HepG2 (cell line): ENCODE measurements at places on chromosomes 11 and 22. TPM values are rescaled to one million over a fixed set of nuclear protein-coding genes. Genes with fewer than 3 reads are reported as not detected.
A peak's percentile ranks its signal among the peaks of the same experiment; 100 is the strongest.

The KRTAP5-11 gene
- total RNA-seq = not detected in 2 replicates

The CEND1 gene
- total RNA-seq = not detected in 2 replicates

GRCh38 chr11:1499261-1499890, 12.8 kb upstream of the MOB2 start:
- no peak overlapping the region for H3K4me3 ChIP-seq
- H3K4me1 ChIP-seq = no peaks in the 10 kb centered on the region
- no peak overlapping the region for H3K27ac ChIP-seq
- no peaks in the 10 kb centered on the region; the same call in 2 of the 3 replicates for H3K36me3 ChIP-seq
- no peak for DNase-seq

DNA sequence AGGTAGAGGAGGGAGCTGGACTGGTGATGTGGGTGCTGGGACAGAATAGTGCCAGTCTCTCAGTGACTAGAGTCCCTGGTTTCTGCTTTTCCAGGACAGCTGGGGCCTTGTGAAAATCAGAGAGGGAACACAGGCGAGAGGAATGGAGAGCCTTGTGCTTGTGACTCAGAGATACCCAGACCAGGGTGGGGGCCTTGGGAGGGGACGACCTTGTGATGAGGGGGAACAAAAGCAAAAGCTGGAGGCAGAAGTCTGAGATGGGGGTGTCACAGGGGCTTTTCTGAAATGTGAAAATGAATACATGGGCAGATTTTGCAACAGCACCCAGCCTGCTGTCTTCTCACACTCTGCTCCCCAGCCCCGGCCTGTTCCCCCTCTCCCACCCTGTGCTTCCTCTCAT, 3.4 kb upstream of the NR1H3 start:
- H3K27me3 ChIP-seq = no peaks in the 10 kb centered on the region; the same call in 2 of the 3 replicates
- no peaks in the 10 kb centered on the region for H3K36me3 ChIP-seq
- DNase-seq = no peak
- H3K4me3 ChIP-seq = peak overlapping the region; percentile 40; the same call in 1 of the 2 replicates
- peak overlapping the region; percentile 87 for H3K27ac ChIP-seq
- peaks cover 90% of the 10 kb centered on the region for H3K4me1 ChIP-seq

DNA sequence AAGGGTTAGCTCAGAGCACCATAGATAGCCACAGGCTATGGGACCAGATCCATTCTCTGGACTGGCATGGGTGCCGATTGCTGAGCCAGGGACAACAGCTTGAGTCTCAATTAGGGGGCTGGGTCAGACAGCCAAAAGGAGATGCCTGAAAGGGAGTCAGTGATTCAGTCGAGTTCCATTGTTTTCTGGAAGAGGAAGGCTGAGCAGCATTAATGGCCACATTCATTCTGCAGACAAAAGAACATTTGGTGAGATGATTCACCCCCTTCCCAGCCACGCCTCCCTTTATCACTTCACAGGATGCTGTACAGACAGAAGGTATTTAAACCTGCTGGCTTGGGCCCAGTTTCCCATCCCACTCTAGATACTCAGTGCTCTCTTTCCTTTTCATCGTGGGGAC, 131.9 kb downstream of the ADAMTS15 start:
- no peak overlapping the region for H3K27ac ChIP-seq
- no peaks in the 10 kb centered on the region for H3K4me1 ChIP-seq
- no peaks in the 10 kb centered on the region; the same call in 2 of the 3 replicates for H3K27me3 ChIP-seq
- H3K4me3 ChIP-seq = no peak overlapping the region
- H3K36me3 ChIP-seq = no peaks in the 10 kb centered on the region
- DNase-seq = no peak

The PRR33 gene
- not detected in 2 replicates for total RNA-seq

DNA sequence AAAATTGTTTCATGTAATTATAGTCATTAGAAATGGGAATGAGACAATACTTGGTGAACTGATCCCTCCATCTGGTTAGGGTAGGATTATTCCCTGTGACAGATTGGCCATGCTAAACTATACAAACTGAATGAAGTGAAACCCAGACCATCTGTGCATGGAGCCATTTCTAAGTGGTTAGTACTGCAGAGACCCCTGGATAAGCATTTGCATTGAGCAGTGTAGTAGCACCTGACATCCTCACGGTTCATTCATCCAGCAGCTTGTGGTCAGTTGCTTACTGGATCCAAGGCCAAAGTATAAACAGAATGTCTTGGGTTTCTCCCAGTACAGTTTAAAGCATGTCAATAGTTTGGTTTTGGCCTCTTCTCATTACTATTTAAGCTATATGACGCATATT, 93.8 kb upstream of the ARHGAP42 start:
- no peaks in the 10 kb centered on the region for H3K27me3 ChIP-seq
- H3K36me3 ChIP-seq = no peaks in the 10 kb centered on the region
- H3K27ac ChIP-seq = no peak overlapping the region
- DNase-seq = no peak
- H3K4me1 ChIP-seq = no peaks in the 10 kb centered on the region
- no peak overlapping the region for H3K4me3 ChIP-seq

GRCh38 chr11:69697861-69698260, 6.0 kb downstream of the FGF19 start:
- no peak overlapping the region for H3K27ac ChIP-seq
- no peaks in the 10 kb centered on the region for H3K36me3 ChIP-seq
- peaks cover 34% of the 10 kb centered on the region; the same call in 2 of the 3 replicates for H3K27me3 ChIP-seq
- no peak for DNase-seq
- H3K4me1 ChIP-seq = peaks cover 71% of the 10 kb centered on the region
- H3K4me3 ChIP-seq = no peak overlapping the region

- DNase-seq = no peak
- peaks cover 31% of the 10 kb centered on the region for H3K4me1 ChIP-seq
- H3K27ac ChIP-seq = no peak overlapping the region
- peaks cover 11% of the 10 kb centered on the region for H3K36me3 ChIP-seq
- no peaks in the 10 kb centered on the region for H3K27me3 ChIP-seq
Measured at GRCh38 chr11:3830730-3831129, 10.0 kb downstream of the RHOG start.

DNA sequence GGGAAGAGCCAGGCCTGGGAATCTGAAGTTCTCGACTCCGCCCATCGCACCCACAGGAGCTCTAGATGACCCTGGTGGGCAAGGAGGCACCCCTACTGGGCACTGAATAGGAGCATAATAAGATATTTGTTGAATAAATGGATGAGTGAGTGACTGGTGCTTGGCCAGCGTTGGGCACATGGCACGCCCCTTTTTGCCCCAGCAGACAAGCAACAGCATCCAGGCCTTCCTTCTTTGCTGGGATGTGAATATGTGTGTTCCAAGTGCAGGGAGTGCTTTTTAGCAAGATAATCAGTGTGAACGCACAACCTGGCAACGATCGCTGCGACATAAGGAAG, 443 bp upstream of the CELF1 start:
- no peak for DNase-seq
- no peak overlapping the region for H3K27ac ChIP-seq
- peaks cover 37% of the 10 kb centered on the region for H3K4me1 ChIP-seq
- peak overlapping the region; percentile 55 for H3K4me3 ChIP-seq
- H3K36me3 ChIP-seq = peaks cover under 1% of the 10 kb centered on the region; the same call in 1 of the 3 replicates

DNA sequence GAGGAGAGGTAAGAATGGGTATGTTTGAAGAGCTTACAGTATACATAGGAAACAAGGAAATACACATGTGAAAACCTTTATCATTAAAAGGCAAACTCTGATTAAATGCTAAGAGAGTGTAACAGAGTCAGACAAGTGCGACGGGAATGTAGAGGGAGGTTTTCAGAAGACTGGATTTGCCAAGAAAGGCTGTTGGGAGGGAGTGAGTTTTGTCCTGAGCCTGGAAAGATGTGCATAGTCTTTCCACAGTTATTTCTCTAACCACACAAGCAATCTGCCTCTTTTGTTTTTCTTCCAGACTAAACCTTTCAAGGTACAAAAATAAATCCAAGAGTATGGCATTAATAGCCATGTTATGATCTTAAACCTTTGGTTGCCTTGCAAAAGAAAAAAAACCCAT, 170.9 kb downstream of the KIRREL3 start:
- peaks cover 10% of the 10 kb centered on the region; the same call in 1 of the 3 replicates for H3K27me3 ChIP-seq
- H3K27ac ChIP-seq = no peak overlapping the region
- H3K4me3 ChIP-seq = no peak overlapping the region
- no peaks in the 10 kb centered on the region for H3K4me1 ChIP-seq
- no peak for DNase-seq

The EHBP1L1 gene
- 5.4 and 10.6 TPM in 2 replicates for total RNA-seq

DNA sequence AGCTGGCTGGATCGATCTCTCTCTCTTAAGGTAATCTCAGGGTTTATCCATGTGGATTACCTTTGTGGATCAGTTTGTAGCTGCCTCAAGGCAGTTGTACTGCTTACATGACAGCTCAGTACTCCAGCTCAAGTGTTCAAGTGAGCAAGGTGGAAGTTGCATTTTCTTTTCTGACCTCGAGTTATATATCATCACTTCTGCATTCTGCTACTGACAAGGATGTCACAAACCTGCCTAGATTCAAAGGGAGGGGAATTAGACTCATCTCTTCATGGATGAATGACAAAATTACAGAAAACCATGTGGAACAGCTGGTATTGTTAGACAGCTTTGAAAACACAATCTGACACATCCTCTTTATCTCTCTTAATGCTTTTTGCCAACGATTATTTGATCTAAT, 6.1 kb upstream of the TCN2 start:
- H3K4me1 ChIP-seq = peaks cover 12% of the 10 kb centered on the region
- no peak overlapping the region for H3K27ac ChIP-seq
- no peak overlapping the region for H3K4me3 ChIP-seq
- H3K36me3 ChIP-seq = no peaks in the 10 kb centered on the region
